ACHN (cell line): ENCODE measurements at places on chromosomes 16 and 17.

DNA sequence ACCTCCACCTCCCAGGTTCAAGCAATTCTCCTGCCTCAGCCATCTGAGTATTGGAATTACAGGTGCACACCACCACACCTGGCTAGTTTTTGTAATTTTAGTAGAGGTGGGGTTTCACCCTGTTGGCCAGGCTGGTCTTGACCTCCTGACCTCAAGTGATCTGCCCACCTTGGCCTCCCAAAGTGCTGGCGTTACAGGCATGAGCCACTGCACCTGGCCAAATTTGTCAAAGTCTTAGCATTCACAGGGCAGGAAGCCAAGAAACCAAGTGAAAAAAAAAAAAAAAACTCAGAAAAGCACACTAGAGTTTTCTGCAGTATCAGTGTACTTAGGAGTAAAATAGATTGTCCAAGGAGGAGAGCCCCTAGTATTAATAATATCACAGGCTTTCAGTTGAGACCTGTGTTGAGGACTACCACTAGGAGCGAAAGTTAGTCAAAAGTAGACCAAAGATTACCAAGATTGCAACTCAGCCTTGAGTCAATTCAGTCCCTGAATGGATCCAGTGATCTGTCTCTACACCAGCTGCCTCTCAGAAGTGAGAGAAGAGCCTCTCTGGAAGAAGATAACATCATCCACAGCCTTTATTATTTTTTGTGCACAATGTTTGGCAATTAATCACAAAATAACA, 159.7 kb downstream of the CEP112 start:
- no peak for DNase-seq

- DNase-seq, result no peak
Observed at GRCh38 chr17:10793256-10793655, 10.6 kb downstream of the TMEM238L start.

DNA sequence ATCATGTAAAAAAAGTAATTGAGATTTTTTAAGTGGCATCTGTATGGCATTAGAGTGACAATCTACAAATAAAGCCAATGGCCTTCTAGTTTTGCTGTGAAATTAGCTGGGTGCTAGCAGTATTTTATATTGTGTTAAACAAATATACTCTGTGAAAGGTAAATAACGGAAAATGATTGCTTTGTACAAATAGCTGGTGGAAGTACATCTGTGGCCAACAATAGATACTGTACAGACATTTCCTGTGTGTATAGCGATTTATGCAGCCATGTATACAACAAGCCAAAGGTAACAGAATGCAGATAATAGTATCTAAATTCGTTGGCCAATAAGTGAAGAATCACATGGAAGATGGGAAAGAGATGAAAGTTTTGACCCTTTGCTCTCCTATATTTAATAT, 26.6 kb downstream of the IQCK start:
- no peak for DNase-seq

- DNase-seq, result no peak
Observed at GRCh38 chr16:49763826-49764225, 92.1 kb downstream of the ZNF423 start.

DNA sequence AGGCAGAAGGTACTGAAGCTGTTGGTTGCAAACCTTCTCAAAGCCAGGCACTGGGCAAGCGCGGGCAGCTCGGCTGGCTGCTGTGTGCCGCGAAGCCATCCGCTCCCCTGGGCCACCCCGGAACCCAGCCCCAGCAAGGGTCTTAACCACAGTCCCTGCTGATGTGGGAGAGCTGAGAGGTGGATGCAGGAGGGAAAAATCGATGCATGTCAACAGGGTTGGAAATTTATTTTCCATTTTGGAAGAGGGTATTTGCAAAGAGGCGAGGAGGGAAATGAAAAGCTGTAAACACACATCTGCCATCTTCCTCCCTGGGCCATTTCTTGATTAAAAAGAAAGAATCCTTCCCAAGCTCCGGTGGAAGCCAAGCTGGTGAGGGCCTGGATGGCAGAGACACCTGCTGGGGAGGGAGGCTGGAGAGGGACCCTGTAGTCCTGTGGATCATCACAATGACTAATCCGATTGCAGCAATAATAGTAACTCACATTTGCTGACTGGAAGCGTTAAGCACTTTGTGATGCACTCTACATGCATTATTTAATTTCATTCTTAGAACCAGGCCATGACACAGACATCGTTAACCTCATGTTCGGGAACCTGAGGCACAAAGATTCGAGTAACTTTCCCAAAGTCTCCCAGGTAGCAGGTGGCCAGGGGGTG, 13.9 kb upstream of the TBX2 start:
- no peak for DNase-seq

DNA sequence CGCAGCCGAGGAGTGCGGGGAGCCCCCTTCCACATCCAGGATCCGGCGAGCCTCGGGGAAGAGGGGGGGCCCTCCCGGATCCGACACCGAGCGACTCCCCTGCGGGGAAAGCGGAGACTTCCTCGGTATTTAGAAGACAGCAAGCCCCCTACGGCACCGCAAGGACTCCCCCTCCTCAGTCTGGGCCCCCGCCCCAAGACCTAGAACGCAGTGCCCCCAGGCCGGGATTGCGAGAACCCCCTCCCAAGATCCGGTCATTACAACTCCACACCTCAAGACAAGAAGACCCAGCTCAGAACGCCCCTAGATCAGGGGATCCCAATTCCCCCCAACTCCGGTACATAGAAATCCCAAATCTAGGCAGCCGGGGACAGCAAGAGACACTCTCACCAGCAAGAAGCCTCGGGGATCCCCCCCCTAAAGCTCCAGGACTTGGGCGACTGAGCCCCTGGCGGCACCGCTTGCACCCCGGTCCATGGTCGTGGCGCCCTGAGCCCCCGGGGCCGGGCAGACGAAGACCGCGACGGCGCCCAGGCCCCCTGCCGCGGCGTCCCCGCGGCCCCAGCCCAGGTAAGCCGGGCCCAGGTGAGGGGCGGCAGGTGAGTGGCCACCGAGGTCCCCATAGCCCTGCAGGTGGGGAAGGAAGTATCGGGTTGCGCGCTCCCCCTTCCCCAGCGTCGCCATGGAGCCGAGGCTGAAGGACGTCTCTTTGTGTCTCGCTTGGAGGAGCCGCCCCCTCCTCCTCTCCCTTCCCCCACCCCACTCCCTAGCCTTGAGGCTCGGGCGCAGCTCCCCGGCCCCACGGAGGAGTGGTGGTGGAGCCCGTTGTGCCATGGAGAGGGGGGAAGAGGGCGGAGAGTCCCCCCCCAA, 641 bp downstream of the SBK1 start:
- no peak for DNase-seq

- DNase-seq, result no peak
Observed at GRCh38 chr17:78912082-78912481, 9.1 kb upstream of the CEP295NL start.

GRCh38 chr17:31297090-31297489, at the start of gene OMG:
OMG (minus strand) TSS chr17:31297239; CDS start chr17:31296331, 908 bp downstream.
- DNase-seq, result no peak

- DNase-seq, result no peak
Observed at GRCh38 chr16:18841833-18842525, 40.6 kb upstream of the ARL6IP1 start.

DNA sequence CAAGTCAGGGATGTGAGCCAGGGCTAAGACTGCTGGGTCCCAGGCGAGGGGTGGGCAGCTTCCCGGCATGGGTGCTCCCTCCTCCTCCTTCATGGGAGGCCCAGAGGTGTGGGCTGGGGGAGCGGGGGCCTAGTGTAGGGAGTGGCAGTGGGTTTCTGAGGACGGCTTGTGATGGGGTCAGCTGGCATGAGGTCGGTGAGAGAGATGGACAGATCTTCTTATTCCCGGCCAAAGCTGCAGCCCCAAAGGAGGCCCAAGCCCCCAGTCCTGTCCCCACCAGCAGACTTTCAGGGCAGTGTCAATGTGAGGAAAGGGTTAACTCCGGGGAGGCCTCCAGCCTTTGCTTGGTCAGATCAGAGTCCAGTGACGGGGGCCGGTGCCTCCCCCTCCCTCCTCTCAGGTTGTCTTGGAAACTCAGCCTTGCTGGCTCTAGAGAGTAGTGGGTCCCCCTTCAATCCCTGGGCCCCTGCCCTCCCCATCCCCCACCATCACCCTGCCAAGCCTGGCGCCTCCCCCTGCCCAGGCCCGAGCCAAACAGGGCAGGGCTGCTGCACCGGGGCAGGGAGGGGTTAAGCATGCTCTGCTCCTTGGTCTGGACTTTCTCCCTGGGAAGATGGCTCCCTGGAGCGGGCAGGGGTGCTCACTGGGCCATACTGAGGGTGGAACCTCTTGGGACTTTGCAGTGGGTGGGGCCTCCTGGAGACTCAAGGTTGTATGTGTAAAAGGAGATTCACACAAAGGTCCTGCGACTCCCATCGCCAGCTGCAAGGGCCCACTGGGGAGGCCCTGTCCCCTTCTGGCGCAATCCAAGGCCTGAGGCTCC, 12.4 kb downstream of the NAT9 start:
- no peak for DNase-seq

DNA sequence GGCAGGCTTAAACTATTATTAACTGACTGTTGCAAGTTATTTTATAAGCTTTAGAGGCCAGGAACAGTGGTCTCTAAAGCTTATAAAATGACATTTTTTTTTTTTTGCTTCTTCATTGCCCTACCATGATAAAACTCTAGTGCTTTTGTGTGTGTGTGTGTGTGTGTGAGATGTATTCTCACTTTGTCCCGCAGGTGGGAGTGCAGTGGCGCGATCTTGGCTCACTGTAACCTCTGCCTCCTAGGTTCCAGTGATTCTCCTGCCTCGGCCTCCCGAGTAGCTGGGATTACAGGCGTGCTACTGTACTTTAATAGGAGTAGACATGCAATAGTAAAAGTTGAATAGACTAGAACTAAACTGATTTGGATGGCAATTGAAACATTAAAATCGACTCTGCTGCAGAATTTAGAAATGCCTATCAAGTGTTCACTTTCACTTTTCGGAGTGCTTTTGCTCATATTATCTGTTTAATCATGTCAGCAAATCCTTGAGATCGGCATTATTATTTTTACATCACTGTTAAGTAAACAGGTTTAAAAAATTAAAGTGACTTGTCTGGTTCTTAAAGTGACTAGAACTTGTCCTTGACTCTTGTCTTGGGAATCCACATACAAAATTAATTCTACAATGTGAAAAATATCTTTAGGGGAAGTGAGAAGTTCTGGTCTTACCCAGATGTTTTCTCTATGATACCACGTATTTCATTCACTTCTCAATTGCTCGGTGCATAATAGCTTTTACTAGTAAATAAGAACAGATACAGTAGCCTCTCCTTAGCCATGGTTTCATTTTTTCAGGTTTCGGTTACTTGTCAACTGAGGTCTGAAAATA, 8.4 kb upstream of the PCTP start:
- DNase-seq, result no peak
